ENCODE measurements at places on chromosomes 7 and 10. TPM values are rescaled to one million over a fixed set of nuclear protein-coding genes. Genes with fewer than 3 reads are reported as not detected.

The PI4K2A gene
- total RNA-seq: 22.4 TPM

The MACC1 gene
- not detected for total RNA-seq

The PHKG1 gene
- 0.31 TPM for total RNA-seq

The NUTM2A gene
- 0.04 TPM for total RNA-seq

The BTBD16 gene
- 0.66 TPM for total RNA-seq

The WNT8B gene
- not detected for total RNA-seq

The SLC26A3 gene
- total RNA-seq: not detected

The HMX3 gene
- 0.08 TPM for total RNA-seq

The GPNMB gene
- 3.1 TPM for total RNA-seq

The SPDYE5 gene
- total RNA-seq: not detected

The NRG3 gene
- not detected for total RNA-seq

The MRLN gene
- total RNA-seq: not detected

The TRPV5 gene
- not detected for total RNA-seq

The DGKI gene
- 0.19 TPM for total RNA-seq

The KLHL7 gene
- 22.2 TPM for total RNA-seq

The MYH16 gene
- 0.35 TPM for total RNA-seq

The ZMIZ2 gene
- total RNA-seq: 32.6 TPM

The GATA3 gene
- total RNA-seq: 4.4 TPM

The SPDYE8 gene
- total RNA-seq: not detected
